ENCODE measurements at places on chromosomes 7 and 10.

- no peak for DNase-seq
Measured at GRCh38 chr7:77281780-77282478, 82.3 kb upstream of the FGL2 start.

GRCh38 chr10:121974019-121974534 lies 940 bp downstream of the NSMCE4A start:
- DNase-seq: no peak

GRCh38 chr7:11727864-11728263 lies 104.1 kb downstream of the THSD7A start:
- DNase-seq: no peak

DNA sequence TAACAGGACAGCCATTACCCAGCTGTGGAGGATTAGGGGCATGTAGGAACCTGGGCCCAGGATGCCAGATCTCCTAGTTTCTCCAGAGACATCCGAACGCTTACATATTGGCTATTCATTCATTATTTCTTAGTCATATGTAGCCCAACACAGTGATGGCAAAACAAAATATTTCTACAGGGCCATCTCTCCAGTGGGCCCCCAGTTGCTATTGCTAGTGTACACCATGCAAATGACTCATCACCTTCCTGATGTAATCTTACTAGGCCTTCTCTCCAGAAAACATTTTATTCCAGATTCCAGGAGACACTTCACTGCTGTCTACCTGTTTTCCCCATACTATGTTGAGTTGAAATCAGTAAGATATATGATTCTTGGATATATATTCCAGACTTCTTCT lies 201.7 kb downstream of the PLXDC2 start:
- DNase-seq: no peak

DNA sequence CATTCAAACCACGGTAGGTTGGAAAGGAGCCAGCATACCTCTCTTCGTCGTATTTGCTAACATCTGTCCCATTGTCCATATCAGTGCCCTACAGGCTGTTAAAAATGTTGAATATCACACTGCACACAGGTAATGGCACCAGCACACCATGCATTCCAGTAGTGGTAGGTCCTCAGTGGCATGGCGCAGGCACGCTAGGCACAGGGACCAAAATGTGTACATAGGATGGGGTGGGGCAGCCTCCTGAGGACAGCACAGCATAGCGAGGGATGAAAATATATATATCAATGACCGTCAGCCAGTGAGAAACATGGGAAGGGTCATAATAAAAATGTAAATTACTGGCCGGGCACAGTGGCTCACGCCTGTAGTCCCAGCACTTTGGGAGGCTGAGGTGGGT lies 99.9 kb upstream of the CTBP2 start:
- no peak for DNase-seq

GRCh38 chr10:126504761-126505112 lies 116.5 kb upstream of the ADAM12 start:
- no peak for DNase-seq

GRCh38 chr10:97176226-97176625 lies 9.5 kb downstream of the SLIT1 start:
- DNase-seq: no peak

DNA sequence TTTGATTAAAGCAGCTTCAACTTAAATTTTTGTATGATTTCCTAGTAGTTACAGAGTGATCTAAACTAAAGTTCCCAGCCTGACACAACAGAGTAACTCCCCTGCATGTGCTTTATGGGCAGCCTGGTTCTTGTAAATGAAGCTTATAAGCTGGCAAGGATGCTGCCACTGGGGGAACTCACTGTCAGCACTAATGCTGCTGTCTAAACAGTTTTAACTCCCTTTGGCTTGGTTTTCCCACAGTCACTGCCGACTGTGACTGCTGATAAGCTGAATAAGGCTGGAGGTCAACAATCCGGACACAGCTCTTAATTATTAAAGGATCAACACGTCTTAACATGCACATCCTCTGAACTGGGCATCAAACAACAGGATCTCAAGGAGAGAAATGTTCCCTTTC lies 130.1 kb downstream of the OTUD1 start:
- DNase-seq: no peak

DNA sequence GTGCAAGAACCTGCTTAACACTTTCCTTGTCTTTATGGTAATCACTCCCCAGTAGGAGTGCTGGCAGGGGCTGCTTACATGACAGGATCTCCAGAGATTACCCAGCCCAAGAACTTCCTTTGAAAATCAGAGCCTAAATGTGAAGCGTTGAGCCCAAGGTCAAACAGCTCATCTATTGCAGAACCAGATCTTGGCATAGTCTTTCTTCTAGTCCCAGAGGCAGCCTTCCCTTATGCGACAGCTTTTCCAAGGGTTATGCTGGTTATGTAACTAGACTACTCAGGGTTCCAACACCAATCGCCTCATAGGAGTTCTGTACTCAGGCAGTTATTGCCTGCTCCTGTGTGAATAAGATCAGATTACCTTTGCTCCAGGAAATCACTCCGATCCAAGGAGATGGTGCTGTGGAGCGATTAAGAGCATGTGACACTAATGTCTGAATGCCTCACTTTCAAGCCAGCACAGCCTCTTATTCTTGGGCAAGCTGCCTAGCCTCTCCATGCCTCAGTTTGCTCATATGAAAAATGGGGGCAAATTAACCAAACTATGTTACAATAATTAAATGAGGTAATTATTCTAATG lies 8.4 kb upstream of the LGI1 start:
- peak; percentile 37 for DNase-seq

DNA sequence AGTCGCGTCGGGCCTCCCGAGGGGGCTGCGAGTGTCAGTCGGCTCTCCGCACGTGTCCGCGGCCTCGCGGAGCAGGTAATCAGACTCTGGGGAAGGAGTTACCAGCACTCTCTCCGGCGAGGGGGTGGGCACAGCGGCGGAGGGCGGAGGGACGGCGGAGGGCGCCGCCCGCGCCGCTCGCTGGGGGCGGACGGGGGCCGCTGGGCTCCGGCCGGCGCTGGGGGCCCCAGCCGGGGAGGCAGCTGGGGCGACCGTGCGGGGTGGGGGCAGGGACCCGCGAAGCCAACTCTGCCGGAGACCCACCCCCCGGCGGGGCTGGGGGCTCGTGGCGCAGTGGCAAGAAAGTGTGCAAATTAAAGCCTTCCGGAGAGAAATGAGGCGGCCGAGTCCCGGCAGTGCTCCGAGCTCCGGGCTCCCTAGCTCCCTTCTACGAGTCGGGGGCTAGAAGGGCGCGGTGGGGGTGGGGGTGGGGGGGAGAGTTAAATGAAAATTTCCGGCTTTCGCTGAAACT lies at the start of gene CDK6:
Gene CDK6, minus strand, starts transcription at position 85 of the 511 bp plus-strand sequence. CDS start 3,250 bp downstream, outside the sequence.
- DNase-seq: peak; percentile 81

- no peak for DNase-seq
Measured at GRCh38 chr10:110425684-110426293, 71.9 kb upstream of the DUSP5 start.

- no peak for DNase-seq
Measured at GRCh38 chr10:17003651-17004286, 125.8 kb downstream of the CUBN start.

DNA sequence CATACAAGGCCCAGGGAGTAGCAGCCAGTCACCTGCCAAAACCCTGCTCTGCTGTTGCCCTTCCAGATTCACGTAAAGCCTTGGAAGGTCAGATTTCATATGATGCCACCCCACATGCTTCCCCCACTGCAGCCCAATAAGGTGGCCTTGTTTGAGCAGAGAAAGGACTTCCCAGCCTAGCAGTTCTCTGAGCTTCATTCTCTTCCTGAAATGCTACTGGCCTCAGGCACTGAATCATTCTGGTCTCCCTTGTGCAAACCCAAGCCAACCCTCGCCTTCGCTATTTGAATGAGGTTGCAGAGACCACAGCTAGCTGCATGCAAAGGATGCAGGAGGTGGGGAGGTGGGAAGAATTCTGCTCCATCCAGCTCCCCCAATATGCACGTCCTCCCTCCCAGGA lies 60.3 kb upstream of the PLXNA4 start:
- no peak for DNase-seq

- no peak for DNase-seq
Measured at GRCh38 chr10:19097151-19097550, 48.5 kb downstream of the MALRD1 start.

- DNase-seq: no peak
Measured at GRCh38 chr10:3172081-3172445, 519 bp downstream of the PITRM1 start.

- DNase-seq: no peak
Measured at GRCh38 chr7:158812684-158813083, 16.6 kb downstream of the ESYT2 start.

- no peak for DNase-seq
Measured at GRCh38 chr10:25564351-25564750, 369.7 kb upstream of the MYO3A start.

GRCh38 chr7:27000496-27000895 lies 95.3 kb downstream of the HOXA1 start:
- no peak for DNase-seq

GRCh38 chr10:14378387-14378960 lies 47.8 kb upstream of the FRMD4A start:
- DNase-seq: no peak

DNA sequence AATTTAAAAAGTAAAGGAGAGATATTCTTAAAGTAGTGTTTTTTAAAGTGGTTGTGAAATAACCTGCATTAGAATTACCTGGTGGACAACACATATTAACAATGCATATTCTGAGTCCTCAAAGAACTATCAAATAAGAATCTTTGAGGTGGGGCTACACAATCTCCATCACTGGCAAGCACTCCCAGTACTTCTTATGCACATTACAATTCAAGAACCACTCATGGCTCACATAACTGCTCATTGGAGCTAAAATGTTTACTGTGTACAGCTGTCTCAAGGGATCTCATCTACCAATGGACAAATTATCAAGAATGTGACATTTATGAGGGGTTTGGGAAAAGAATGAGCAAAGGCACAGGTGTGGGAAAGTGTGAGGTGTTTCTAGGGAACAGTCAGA lies 692.0 kb downstream of the PHTF2 start:
- DNase-seq: peak; percentile 21

DNA sequence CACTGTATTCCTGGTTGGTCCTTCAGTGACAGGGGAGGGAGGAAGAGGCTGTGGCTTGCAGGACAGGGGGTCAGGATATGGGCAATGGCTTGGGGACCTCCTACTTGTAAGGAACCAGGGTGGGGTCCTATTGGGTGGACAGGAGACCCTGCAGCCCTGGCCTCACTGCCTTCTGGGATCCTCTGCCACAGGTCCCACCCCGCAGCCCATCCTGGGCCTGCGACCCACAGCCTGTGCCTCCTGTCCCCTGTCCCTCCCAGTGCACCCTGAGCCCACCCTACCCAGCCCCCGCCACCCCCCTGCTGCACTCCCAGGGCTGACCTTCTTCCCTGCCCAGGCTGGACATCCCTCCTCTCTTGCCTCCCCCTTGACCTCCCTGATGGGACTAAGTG lies 58.7 kb upstream of the MYL10 start:
- DNase-seq: no peak

DNA sequence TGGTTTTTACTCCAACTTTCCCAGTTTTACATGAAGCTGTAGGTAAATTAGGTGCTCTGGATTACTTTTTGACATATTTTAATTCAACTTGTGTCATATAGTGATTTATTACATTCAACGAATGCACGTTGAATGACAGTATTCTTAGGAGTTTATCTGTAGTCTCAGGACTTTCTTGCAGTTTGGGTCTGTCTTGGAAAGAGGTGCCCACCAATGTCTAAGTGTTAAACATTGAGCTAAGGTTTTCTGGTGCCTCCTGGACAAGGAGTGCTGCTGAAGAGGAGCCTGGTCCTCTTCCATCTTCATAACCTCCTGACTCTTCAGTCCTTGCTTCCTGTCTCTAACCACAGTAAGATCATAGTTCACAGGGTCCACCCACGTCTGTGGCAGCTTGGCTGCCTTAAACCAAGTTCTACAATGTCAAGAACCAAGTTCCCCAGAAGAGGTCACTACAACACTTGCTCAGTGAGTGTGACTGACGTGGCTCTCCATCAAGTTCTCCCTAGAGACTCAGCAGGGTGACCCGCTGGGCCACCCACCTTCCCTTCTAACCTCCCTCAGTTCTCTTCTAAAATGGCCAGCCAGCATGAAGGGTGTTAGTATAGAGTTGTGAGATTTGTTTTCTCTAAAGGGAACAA lies 6.1 kb downstream of the NPY start:
- peak; percentile 73 for DNase-seq

GRCh38 chr7:127922656-127923055 lies 108.6 kb downstream of the LRRC4 start:
- no peak for DNase-seq

GRCh38 chr10:25102147-25102822 lies 72.5 kb upstream of the GPR158 start:
- no peak for DNase-seq

DNA sequence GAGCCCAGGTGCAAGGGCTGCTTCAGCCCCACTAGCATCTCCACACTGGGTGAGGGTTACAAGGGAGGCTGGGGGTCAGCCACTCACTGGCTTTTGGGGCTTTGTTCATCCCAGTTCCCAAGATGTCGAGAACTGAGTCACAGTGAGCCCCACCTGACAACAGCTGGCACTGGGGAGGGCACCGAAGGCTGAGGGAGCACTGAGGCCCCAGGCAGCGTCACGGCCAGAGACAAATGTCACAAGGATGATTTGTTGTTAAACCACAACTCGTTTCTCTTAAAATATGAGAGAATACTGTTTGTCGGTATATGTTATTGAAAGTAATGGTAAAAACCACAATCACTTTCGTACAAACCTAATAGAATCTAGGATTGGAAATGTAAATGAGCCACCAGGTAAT lies 219.9 kb downstream of the CELF2 start:
- DNase-seq: no peak

DNA sequence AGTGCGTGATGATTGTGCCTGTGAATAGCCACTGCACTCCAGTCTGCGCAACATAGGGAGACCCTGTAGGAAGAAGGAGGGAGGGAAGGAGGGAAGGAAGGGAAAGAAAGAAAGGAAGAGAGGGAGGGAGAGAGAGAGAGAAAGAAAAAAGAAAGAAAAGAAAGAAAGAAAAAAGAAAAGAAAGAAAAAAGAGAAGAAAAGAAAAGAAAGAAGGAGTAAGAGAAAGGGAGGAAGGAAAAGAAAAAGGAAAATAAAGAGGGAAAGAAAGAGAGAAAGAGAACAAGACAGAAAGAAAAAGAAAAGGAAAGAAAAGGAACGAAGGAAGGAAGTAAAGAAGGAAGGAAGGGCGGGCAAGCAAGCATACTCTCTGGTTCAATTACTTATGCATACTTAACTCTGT lies 112.9 kb upstream of the ANK3 start:
- DNase-seq: no peak

DNA sequence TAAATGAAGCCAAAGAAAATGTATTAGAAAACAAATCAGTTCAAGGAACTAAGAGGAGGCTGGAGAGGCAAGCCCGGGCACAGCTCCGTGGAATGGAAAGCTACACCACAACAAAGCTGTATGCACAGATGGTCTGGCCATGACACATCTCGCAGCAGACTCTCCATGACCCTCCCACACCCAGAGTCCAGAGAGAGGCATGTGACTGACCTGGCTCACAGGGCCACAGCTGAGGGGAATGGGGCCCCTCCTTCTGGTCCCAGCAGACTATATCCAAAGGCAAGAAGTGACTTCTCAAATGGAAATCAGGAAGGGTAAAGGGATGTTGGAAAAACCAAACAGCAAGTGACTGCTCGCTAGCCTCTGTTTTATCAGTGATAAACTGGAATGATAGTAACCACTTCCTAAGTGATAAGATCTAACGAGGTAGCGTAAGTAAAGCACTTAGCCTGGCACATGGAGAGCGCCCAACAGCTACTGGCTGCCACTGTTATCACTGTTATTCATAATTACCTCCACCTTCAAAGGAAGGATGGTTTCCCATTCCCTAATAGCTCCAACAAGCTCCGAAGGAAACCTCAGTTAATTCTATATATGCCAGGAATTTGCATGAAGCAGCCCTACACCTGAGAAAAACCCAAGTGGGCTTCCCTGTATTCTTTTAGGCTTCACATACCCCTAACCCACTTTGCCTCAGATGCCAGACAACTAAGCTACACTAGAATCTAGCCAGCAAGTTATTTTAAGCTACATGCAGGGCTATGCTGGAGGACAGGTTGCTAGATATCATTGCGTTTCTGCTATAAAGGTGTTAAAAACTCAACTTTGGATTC lies 8.4 kb downstream of the OSBPL3 start:
- DNase-seq: no peak
